ENCODE measurements at places on chromosomes 5 and 9.

DNA sequence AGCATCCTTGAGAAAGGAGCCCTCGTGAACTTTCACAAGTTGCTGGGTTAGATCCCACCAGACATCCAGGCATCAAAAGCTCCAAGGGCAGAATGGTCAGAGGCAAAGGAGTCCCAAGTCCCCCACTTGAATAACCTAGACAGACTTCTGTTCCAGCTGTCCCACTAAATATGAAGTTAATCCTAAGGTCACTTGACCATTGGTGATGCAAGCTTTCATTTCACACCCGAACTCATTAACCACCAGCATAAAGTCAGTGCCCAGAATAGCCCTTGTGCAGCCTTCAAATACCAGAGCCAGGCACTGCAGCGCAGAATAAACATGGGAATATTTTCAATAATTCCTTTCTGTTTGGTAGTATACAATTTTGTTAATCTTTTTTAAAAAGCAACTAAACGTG, 28.9 kb downstream of the OXCT1 start:
- no peak for DNase-seq

DNA sequence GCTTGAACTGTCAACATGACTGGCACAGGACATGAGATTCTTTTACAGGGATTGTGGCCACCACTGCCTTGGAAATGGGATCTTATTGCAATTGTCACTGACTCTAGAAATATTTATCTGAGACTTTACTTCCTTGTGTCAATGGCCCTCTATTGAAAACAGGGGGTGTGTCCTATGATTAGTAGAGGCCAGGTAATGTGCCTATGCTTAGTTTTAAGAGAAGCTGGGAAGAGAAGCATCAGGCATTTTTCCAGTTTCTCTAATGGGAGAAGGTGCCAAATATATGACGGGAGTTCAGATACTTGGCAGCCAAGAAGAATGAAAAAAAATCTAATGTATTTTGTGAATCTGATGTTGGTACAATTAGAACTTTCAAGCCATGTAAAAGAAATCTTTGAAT, 73.9 kb upstream of the VCAN start:
- DNase-seq, result no peak

GRCh38 chr5:142475102-142475513, 150.3 kb upstream of the SPRY4 start:
- DNase-seq, result no peak

- no peak for DNase-seq
Measured at GRCh38 chr9:13568841-13569601, 289.5 kb upstream of the MPDZ start.

- DNase-seq, result no peak
Measured at GRCh38 chr9:108953983-108954574, 19.9 kb downstream of the ABITRAM start.

DNA sequence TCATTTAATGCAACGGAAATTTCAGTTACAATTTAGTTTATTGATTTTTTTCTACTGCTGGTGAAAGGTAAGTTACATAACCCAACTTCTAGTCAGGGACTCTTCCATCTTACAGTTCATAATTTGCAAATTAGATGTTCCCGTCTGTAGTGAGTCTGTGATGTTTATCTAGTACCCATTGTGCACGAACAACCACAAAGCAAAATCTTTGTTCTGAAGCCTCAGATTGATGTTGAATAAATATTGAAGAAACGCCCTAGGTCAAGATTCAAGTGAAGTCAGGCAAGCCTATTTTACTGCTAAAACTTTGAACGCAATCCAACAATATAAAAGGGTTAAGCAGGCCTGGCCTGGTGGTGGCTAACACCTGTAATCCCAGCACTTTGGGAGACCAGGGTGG, 43.1 kb downstream of the BASP1 start:
- DNase-seq, result no peak

DNA sequence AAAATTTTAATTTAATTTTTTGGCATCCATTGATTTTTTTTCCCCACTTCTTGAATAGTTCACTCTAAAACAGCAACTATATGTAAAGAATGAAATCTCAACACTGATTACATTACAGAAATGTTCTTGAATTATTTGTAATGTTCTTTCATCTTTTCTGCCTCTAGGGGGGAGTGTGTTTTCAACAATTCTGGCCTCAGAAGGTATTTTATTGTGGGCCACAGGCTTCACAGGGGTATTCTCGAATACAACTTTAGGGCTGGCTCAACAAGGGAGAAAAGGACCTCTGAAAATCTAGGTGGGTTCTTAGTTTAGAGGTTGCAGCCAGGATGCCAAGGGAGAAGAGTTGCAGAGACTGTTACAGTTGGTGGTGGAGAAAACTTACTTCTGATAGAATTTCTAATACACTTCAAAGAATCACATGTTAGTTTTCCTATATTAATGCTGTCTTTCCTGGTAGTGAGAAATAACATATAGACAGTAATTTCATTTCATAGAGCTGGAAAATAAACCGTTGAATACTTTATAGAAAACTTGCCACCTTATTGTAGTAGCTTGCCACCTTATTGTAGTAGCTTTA, 3.6 kb upstream of the NPR3 start:
- no peak for DNase-seq

DNA sequence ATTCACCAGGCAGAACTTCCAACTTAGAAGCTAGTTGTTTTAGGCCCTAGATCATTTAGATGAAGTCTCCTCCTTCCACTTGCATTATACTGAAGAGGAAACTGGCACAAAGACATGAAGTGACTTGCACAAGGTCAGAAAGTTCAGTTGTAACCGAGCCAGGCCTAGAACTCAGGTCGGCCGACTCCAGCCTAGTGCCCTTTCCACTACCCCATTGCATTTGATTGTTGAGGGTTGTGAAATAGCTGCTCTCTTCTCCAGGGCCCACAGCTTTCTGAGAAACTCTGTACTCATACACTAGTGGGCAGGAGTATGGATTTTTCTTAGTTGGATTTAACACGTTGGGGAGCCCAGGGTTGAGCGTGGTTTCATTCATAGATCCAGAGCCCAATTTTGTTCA, 5.6 kb downstream of the ZNF462 start:
- DNase-seq, result no peak

DNA sequence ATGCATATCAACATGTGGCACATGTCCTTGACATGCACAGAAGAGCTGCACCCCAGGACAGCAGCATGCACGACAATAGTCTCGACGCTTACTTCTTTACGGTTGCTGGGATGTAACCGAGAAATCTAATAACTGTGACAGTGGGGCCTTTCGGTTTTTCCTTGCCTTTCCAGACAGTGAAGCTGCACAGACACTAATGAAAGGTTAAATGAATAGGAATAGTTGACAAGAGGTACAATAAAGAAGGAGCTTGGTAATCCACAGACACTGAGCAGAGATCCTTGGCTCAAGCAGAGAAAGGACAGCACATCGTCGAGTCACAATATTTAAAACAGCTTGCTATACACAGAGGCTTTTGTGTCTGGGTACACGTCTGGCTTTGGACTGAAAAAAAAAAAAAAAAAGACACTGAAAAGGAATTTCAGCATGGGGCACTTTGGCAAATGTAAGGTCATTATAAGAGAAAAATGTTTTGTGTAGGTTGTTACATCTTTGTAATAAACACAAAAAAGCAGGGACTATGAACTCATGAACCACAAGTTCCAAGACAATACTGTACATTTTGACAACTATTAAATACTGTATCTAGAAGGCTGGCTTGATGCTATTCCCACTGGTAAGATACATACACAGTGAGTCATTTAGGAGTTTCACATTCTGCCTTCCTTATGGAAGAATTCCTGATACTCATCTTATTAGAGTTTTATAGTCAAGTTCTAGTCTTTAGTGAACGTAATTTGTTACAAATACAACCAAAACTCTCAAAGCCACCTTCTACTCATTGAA, 5.6 kb downstream of the BNC2 start:
- no peak for DNase-seq

DNA sequence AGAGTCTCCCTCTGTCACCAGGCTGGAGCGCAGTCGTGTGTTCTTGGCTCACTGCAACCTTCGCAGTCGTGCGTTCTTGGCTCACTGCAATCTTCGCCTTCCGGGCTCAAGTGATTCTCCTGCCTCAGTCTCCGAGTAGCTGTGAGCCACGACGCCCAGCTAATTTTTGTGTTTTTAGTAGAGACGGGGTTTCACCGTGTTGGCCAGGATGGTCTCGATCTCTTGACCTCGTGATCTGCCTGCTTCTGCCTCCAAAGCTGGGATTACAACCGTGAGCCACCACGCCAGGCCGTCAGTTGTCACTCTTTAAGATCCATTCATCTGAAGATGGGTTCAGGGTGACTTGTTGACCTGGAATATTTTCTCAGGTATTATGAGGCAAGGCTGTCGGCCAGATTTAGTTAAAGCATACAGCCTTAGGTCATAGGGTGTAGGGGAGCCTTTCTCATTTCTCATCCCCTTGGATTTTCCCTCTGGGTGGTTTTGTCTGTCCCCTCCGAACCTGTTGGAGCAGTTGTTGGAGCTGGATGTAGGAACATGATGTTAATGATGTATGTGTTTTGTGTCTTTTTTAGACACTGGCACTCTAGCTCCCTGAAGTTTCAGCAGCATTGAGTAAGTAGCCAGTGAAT, 1.6 kb downstream of the SLC22A5 start:
- no peak for DNase-seq

- no peak for DNase-seq
Measured at GRCh38 chr5:40916226-40916625, 6.9 kb downstream of the C7 start.

DNA sequence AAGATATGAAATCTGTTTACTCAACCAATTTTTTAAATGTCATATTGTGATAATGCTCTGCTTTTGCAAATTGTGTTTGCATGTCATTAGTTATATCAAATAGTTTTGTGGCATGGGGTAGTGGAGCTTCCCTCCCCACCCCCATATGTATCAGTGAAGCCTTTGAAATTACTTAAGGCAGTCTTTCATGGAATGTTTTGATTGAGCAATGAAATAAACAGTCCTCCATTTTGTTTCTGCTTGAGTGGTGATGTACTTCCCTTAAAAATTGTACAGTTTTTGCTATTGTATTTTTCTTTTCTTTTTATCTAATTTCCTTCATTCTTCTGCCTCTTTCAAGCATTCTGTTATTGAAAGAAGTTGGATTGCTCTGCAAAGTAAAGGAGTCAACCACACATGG, 3.5 kb downstream of the SOWAHA start:
- no peak for DNase-seq

- DNase-seq, result no peak
Measured at GRCh38 chr5:43161244-43161643, 30.8 kb upstream of the NIM1K start.

DNA sequence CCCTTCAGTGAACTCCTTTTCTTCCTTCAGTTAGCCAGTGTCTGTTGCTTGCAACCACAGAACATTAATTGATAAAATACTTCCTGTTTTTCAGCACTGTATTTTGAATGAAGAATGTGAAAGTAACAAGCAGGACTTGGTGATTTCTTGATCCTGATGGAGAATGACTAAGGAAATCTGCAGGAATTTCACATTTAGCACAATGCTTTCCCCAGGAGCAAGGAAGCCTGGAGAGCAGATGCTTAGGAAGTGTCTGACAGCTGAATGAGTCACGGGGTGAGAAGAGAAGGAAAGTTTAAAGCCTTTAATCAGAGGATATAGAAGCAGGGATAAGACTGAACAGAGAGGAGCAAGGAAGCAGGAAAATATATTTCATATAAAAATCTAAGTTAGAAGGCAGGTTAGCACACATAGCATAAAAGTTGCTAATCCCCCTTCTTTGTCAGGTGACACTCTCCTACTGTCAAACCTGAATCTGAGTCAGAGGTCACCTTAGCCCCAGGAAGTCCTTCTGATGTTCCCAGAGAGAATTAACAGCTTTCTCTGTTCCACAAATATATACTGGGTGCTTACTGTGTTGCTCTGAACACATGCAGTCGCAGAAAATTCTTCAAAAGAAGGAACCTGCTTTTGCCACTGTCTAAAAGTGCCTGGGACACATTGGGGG, 59.7 kb downstream of the GNA14 start:
- no peak for DNase-seq

GRCh38 chr9:113313261-113313660, 10.1 kb upstream of the RNF183 start:
- no peak for DNase-seq

DNA sequence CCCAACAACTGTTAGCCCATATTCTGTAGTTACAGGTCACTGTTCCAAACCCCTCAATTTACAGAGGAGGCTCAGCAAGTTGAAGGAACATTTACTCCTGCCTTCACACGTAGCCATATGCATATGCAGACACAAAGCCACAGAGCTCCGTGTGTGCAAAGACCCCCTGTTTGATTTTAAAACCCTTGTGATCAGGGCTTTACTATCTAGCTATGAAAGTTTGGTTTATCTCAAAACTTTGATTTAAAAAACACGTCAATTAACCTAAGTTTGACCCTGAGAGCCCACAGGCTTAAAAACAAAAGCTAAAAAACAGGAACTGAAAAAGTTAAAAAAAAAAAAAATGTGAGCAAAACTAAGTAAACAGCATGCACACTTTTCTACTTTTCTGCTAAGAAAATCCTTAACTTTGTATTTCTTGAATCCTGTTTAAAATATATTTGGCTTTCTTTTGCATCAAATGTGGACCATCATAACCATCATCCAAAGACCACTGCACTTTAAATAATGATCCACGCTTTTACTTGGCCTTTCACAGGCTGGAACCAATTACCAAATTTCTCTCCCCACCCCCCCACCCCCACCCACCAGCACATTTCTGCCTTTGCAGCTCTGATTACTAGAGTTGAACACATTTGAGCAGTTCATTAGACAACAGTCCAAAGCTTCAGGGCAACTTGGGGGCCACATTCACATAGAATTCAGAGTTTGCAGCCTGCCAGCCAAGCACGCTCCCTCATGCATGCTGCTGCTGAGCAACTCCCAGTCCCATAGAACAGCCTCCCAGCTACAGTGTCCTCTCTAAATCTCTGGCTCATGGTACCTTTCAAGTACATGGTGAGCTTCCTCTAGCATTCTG, 128.8 kb upstream of the MAP3K1 start:
- no peak for DNase-seq

DNA sequence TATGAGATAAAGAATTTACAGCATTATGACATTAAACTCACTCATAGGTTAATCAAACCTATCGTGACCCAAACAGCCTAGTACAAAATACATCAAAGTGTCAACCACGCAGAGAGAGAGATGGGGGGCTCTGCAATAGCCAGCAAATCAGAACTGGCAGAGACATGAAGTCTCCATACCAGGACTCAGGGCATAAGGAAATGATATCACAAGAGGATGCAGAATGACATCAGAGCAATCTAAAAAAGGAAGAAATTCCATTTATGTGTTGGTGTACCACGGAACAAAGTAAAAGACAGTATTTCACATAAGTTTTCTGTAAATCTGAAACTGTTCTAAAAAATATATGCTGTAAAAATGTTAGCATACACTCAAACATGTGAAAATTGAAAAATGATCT, 24.6 kb downstream of the BICD2 start:
- DNase-seq, result no peak

GRCh38 chr5:156515121-156515520, 188.2 kb downstream of the SGCD start:
- no peak for DNase-seq

- DNase-seq, result no peak
Measured at GRCh38 chr5:178438796-178439195, 151.4 kb downstream of the COL23A1 start.

DNA sequence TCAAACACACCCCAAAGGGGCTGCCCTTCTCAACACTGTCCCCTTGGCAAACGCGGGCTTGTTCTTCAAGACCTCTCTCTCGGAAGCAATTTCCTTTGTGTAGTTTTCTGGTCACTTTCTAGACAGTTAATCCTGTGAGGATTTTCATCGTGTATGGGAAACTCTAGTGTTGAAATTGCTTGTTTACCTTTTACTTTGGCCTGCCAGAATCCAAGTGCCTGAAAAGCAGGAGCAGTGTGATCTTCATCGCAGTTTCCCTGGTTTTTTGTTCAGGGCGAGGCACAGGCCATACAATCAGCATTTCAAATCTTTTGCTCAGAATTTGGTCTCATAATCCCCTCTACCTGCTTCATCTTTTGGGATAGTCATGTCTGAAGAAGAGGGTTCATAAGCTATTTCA, 115.7 kb upstream of the C9orf72 start:
- DNase-seq, result no peak
